ENCODE measurements at places on chromosomes 6 and 20.

GRCh38 chr20:39829256-39829655 is 859.8 kb downstream of the MAFB start:
- no peak for DNase-seq

- no peak for DNase-seq
Observed at GRCh38 chr6:136250686-136251008, 536 bp upstream of the MTFR2 start.

GRCh38 chr6:109660526-109661320 is 30.3 kb downstream of the AK9 start:
- no peak for DNase-seq

DNA sequence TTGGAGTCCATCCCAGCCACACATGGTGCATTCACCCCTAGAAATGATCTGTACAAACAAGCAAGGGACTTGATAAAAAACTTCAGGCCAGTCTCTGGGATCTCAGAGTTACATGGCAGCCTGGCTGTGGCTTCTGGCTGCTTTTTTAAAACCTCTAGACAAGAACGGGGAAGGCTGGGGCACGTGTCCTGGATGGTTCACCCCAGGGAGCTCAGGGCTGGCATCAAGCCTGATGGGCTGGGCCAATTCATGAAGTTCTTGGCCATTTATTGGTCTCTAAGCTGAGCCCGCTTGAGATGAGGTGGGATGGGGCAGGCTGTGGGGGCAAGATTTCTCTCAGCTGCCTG is 10.4 kb upstream of the ZFAND3 start:
- no peak for DNase-seq

DNA sequence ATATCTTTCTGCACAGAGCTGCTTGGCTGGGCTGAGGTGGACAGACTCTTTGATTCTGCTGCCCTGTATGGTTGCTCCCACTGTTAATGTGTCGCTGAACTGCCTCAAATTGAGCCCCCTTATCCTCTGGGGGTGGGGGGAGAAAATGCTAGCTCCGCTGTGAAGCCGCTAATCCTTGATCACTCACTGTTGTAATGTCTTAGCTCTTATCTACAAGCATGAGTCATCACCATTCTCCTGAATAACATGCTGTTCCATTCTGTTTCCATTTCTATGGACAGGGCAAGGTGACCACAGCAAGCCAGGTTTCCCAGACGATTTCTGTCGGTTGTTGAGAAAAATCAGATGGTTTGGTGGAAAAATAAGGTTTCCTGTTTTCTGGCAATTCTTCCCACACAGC is 218.4 kb upstream of the GGTLC1 start:
- no peak for DNase-seq

- DNase-seq = no peak
Observed at GRCh38 chr6:54787825-54788224, 58.7 kb upstream of the FAM83B start.

- no peak for DNase-seq
Observed at GRCh38 chr6:113019176-113019575, 672.0 kb downstream of the RFPL4B start.

DNA sequence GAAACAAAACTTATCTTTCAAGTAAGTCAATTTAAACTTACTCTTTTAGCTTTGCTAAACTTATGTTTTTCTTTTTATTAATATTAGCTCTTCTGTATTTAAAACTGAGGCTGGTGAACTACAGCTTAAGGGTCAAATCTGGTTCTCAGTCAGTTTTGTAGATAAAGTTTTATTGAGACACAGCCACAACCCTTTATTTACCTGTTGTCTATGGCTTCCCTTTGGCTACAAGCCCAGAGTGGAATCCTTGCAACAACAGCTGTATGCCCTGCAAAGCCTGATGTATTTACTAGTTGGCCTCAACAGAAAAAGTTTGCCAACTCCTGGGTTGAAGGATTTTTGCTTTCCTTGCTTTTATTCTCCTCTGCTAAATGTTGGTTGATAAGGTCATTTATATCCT is 491.4 kb upstream of the RNF217 start:
- no peak for DNase-seq

DNA sequence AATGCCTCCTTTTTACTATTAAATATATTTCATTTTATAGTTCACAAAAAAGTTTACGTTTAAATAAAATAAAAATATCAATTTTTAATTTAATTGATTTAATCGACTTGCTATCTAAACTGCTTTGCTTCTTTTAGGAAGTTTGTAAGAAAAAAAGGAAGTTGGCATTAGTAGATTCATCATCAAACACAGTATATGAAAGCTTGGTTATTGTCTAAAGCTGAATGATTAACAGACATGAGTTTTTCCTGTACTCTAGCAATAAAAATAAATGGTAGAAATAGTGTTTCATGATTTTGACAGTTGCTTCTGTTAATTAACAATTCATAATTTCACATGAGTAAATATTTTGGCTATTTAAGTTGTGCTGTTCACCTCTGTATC is 1285.5 kb upstream of the GJE1 start:
- no peak for DNase-seq

All from activated CD8-positive, alpha-beta memory T cell treated with anti-CD3 and anti-CD28 coated beads, Interleukin-2, amount 50 U/mL, for 48 hours (primary cell).